Epithelial cell of proximal tubule (primary cell): ENCODE measurements at places on chromosomes 3 and 15.

DNA sequence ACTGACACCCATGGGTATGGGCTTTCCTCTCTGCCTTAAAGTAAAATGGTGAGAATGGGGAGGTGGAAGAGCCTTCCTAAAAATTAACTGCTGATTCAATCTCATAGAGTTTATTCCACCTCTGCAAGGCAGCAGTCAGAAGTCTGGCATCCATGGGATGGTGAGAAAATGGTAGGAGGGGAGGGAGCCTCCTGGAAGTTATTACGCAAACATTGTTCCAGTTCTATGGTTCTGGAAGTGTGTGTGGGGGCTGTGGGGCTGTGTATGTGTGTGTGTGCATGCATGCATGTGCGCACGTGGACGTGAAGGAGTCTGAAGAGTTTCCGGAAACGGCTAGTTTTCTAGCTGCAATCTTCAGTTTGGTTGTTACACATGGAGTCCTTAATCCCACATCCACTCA is 177.6 kb downstream of the KCNAB1 start:
- no peak for DNase-seq

DNA sequence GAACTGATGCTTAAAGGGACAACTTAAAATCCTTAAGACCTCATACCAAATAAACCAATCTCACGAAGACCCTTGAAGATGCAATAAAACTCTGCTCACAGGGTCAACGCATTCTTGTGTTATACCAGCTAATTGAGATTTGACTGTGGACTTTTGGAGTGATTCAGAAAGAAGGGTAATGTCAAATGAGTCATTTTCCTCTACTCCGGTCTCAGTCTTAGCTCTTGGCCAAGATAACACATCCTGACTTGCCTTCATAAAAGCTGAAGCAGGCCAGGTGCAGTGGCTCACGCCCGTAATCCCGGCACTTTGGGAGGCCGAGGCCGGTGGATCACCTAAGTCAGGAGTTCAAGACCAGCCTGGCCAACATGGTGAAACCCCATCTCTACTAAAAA is 3.8 kb downstream of the PKM start:
- peak; percentile 68 for DNase-seq

DNA sequence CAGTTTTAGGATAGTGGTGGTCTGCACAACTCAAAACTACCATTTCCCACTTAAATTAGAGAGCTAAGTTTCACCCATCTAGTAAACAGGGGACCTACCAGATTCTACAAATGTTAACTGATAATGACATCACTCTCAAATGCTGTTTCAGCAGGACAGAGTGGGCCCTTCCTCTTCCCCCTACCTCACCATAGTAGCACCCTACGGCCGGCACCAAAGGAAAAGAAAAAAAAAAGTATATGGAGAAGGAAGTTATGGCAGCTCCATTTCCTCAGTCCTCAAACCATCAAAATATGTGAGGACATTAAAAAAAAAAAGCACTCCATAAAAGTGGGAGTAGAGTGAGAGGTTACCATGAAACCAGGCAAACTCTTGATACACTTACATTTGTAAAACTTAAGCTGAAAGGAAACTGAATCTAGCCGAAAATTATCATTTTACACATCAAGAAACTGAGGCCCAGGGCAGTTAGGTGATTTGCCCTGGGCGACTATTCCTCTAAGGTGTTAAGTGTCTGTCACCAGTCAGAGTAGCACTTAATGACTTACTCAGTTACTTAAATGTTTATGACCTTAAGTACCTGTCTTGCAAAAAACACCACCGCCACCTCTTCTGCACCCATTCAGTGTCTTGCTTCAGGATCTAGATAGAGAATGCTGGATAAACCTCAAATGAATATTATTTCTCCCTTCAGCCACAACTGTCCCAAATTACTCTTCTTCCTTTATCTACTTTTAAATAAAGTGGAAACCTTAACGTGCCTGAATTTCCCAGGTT is 2.7 kb downstream of the MSL2 start:
- DNase-seq: no peak

DNA sequence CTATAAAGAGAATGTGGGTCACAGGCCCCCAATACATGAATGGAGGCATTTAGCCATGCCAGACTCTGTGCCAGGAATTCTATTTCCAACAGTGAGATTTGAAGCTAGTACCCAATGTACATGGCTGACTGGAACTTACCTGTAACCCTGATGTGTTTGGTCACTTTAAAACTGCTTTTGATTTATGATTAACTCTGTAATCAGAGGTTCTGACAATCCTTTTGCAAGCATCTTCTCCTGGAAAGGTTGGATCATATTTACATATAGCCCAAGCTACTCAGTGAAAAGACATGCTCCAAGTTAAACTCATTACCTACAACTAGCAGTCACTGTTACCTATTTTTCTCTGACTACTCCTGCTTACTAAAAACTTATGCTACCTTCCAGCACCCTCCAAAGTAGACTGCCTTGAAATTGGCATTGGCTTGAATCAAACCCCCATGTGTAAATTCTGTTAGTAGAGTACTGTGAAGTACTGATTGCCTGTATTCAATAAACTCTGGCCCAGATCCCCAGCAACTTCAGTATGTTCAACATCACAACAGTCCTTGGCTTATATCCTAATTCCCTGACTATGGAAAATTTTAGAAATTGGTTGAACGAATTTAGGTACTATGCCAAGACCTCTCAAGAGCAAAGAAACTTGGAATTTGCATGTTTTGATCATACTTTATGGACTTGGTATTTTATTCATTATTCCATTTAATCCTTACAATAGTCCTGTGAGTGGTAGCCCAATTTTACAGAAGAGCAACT is 665.6 kb upstream of the NECTIN3 start:
- no peak for DNase-seq
